ENCODE measurements at places on chromosomes 3 and 15. TPM values are rescaled to one million over a fixed set of nuclear protein-coding genes. Genes with fewer than 3 reads are reported as not detected.

DNA sequence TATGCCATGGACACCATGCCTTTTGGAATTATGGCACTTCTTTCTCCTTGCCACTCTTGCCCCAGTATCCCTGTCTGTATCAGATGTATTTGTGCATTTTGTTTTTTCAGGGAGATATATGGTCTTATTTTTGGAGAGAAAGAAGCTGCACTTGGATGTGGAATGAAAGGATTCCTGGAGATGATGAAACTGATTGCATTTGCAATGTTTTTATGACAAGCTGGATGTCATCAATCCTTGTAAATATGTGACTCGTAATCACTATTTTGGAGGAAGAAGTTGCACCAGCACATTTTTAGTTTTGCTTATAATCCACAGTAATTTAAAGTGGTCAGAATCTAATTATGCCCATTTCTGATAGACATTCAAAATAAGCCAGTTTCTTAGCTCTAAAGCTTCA lies 165.0 kb downstream of the NR1D2 start:
- no peaks in the 10 kb centered on the region for H3K36me3 ChIP-seq
- DNase-seq, result no peak
- peaks cover 22% of the 10 kb centered on the region for H3K27me3 ChIP-seq
- no peak overlapping the region for H3K27ac ChIP-seq

DNA sequence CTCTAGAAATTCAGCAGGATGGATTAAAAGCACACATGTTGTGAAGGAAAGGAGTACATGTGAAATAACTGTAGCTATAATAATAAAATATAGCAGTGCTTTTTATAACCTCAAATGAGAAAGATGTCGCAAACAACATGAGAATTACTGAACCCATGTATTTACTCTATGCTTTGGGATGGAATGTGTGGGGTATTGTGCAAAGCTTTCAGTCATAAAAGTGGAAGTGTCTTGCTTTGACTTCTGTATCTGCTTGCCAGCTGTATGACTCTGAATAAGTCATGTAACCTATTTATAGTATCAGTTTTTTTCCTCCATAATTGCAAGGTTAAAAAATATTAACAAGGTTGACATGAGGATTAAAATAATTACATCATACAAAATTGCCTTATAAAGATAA lies 519.3 kb upstream of the CADM2 start:
- DNase-seq, result no peak
- H3K27me3 ChIP-seq, result no peaks in the 10 kb centered on the region
- no peaks in the 10 kb centered on the region for H3K36me3 ChIP-seq
- no peak overlapping the region for H3K27ac ChIP-seq
- H3K4me3 ChIP-seq, result no peak overlapping the region
- no peaks in the 10 kb centered on the region for H3K4me1 ChIP-seq

- no peak overlapping the region for H3K4me3 ChIP-seq
- H3K27me3 ChIP-seq, result no peaks in the 10 kb centered on the region
- no peaks in the 10 kb centered on the region for H3K36me3 ChIP-seq
- H3K27ac ChIP-seq, result no peak overlapping the region
- no peaks in the 10 kb centered on the region for H3K4me1 ChIP-seq
Observed at GRCh38 chr3:42708611-42709151, 6.1 kb upstream of the HHATL start.

DNA sequence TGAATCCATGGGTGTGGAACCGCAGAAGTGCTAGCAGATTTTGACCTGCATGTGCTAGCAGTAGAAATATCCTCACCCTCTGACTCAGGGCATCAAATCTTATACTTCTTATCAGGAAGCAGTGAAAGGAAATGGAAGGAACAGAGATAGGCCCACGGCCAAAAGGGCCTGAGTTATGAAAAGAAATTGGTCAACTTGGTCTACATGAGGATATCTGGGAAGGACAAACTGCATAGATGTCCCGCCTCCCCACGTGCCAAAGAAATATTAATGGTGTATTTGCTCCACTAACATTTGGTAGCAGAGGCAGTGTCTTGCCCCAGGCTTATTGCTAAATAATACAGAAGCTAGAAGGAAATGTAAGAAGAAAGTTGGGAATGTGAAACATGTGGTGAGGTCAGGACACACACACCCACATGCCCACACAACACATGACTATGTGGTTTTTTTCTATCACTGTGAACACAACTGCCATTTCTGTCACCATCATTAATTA lies 93.6 kb upstream of the COL8A1 start:
- DNase-seq, result no peak
- H3K27ac ChIP-seq, result no peak overlapping the region
- no peaks in the 10 kb centered on the region for H3K27me3 ChIP-seq
- peaks cover 3% of the 10 kb centered on the region for H3K4me1 ChIP-seq

- H3K4me3 ChIP-seq, result no peak overlapping the region
- no peaks in the 10 kb centered on the region for H3K36me3 ChIP-seq
- peak overlapping the region; percentile 81 for H3K27ac ChIP-seq
- peak; percentile 62 for DNase-seq
- peaks cover 7% of the 10 kb centered on the region for H3K4me1 ChIP-seq
- peaks cover 27% of the 10 kb centered on the region for H3K27me3 ChIP-seq
Observed at GRCh38 chr3:134601539-134602439, 49.0 kb downstream of the KY start.

DNA sequence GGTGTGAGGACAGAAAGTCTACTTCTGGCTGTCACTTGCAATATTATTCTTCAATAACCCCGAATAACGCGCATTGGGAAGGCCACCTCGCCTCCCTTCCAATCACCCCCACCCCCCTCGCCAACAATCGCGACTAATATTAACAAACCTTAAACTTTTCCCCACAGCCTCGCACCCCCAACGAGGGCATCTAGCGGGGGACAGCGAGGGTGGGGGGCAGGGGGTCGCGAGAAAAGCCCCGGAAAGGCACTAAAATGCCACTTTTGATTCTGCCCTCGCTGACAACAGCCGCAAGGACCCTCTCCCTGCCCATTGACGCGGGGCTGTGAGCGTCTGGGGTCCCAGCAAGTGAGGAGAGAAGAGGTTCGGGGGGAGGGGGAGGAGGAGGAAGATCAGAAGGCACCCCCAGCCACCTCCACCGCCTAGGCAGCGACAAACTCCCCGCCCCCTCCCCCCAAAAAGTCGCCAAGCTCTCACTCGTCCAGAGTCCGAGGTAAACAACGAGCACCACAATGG lies 868 bp downstream of the SATB1 start:
- peak overlapping the region; percentile 85 for H3K4me3 ChIP-seq
- DNase-seq, result peak; percentile 22
- H3K4me1 ChIP-seq, result peaks cover 36% of the 10 kb centered on the region
- peaks cover 10% of the 10 kb centered on the region for H3K36me3 ChIP-seq

DNA sequence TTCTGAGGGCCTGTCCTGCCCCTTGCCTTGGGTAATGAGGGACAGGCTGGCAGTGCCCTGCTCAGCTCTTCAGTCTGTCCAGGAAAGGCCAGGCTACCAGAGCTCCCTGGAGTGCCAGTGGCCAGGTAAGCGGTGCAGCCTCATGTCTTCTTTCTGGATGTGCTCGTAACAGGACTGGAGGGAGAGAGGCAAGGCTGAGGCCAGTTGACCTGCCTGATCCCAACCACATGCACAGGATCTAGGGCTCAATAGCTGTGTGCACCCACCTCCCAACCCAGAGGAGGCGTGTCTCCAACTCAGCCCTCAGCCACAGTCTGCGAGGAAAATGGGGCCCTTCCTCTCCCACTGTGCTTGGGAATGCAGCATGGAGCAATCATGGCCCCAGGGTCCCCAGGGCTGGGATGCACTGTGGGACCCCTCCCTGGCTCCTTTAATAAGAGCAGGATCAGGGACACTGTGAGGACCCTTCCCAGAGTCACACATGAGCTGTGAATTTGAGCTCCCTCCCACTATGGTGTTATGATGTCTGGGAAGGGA lies 22.5 kb downstream of the ALS2CL start:
- no peak for DNase-seq
- no peak overlapping the region for H3K4me3 ChIP-seq
- peaks cover 61% of the 10 kb centered on the region for H3K27me3 ChIP-seq
- H3K36me3 ChIP-seq, result no peaks in the 10 kb centered on the region

GRCh38 chr3:43998836-43999727 lies 242.6 kb upstream of the TOPAZ1 start:
- H3K4me3 ChIP-seq, result peak overlapping the region; percentile 74
- peaks cover 5% of the 10 kb centered on the region for H3K36me3 ChIP-seq
- peak overlapping the region; percentile 51 for H3K27ac ChIP-seq
- peaks cover 31% of the 10 kb centered on the region for H3K4me1 ChIP-seq
- peaks cover 81% of the 10 kb centered on the region for H3K27me3 ChIP-seq

DNA sequence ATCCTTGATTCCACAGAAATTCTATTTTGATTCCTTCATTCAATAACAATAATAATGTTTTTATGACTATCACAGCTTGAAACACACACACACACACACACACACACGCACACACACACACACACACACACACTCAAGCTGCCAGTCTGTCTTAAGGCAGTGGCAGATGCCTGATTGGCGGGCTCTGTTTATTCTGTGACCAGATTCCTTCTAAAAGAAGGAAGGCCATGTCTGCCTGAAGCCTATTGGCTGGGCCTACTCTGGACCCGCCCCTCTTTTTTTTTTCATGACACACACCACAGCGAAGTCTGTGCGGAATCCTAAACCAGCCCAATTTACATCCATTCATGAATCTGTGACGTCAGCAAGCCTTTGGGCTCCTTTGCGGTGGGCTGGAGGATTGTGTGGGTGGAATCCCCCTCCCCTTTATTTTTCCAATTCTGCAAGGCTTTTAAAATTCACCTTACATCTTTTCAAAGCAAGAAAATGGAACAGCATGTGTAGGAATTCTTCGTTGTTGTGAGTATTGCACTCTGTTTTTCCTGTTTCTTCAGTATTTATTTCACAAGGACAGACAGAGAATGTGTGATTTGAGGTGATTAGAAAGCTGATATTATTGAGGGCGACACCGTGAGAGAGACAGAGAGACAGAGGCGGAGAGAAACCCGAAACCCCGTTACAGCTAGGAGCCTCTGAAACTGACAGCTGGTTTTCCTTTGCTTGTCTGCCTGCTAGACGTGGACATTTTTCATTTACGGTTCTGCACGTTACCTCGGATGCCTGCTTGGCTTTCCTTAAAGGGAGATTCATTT lies at the start of gene MAP3K13:
TSS of gene MAP3K13 (plus strand) at position 287 of the 812 bp plus-strand sequence. CDS start 65,446 bp downstream, outside the sequence.
- peaks cover 22% of the 10 kb centered on the region for H3K4me1 ChIP-seq
- H3K27me3 ChIP-seq, result peaks cover 39% of the 10 kb centered on the region
- H3K27ac ChIP-seq, result peak within 1 kb of the TSS; percentile 78
- H3K36me3 ChIP-seq, result no peaks in the 10 kb centered on the region
- H3K4me3 ChIP-seq, result peak within 1 kb of the TSS; percentile 84

GRCh38 chr3:124858275-124858674 lies 28.9 kb downstream of the ITGB5 start:
- H3K27ac ChIP-seq, result no peak overlapping the region
- no peak for DNase-seq
- H3K4me1 ChIP-seq, result peaks cover 15% of the 10 kb centered on the region
- no peak overlapping the region for H3K4me3 ChIP-seq
- no peaks in the 10 kb centered on the region for H3K27me3 ChIP-seq

GRCh38 chr3:16908896-16909295 lies 24.1 kb downstream of the PLCL2 start:
- no peak for DNase-seq
- no peak overlapping the region for H3K27ac ChIP-seq
- no peaks in the 10 kb centered on the region for H3K27me3 ChIP-seq
- H3K36me3 ChIP-seq, result no peaks in the 10 kb centered on the region
- H3K4me1 ChIP-seq, result peaks cover 11% of the 10 kb centered on the region
- no peak overlapping the region for H3K4me3 ChIP-seq

GRCh38 chr3:115190747-115191146 lies 43.7 kb upstream of the ZBTB20 start:
- no peaks in the 10 kb centered on the region for H3K4me1 ChIP-seq
- H3K27me3 ChIP-seq, result no peaks in the 10 kb centered on the region
- no peak overlapping the region for H3K27ac ChIP-seq
- no peaks in the 10 kb centered on the region for H3K36me3 ChIP-seq
- no peak overlapping the region for H3K4me3 ChIP-seq

GRCh38 chr15:71052356-71052755 lies 62.9 kb upstream of the THSD4 start:
- H3K27me3 ChIP-seq, result no peaks in the 10 kb centered on the region
- H3K27ac ChIP-seq, result no peak overlapping the region
- peaks cover 1% of the 10 kb centered on the region for H3K36me3 ChIP-seq
- no peaks in the 10 kb centered on the region for H3K4me1 ChIP-seq
- no peak for DNase-seq
- H3K4me3 ChIP-seq, result no peak overlapping the region

DNA sequence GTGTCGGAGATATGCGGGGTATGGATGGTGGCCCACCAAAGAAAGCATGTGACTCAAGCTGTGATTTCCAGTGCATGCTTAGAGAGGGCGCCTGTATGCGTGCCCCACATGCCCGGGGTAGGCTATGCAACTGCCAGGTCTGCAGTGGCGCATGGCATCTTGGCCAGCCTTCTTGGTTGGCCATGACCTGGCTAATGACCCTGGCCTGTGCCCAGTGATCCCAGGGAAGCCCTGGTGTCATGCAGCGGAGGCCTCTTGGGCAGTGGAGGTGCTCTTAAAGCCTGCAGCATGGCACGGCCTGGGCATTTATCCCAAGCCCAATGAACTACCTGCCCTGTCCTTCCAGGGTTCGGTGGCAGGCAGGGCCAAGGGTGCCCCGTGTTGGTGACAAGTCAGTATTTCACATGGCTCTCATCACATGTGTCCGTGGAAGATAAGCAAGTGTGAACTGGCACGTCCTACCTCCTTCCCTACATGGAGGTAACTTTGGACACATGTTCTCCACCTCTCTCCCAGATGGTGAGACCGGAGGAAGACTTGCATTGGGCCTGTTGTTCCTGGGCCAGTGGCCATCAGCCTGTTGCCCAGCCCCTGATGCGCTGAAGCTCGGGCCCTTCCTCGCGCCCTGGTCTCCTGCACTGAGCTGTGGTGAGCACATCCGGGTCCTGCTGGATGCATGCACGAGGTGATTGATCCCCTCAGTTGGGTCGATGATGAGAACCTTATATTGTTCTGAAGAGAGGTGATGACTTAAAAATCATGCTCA lies 192.0 kb downstream of the UBE3A start:
- no peaks in the 10 kb centered on the region for H3K4me1 ChIP-seq
- peaks cover 2% of the 10 kb centered on the region for H3K36me3 ChIP-seq
- DNase-seq, result peak; percentile 8
- H3K27ac ChIP-seq, result no peak overlapping the region

- no peaks in the 10 kb centered on the region for H3K27me3 ChIP-seq
- H3K27ac ChIP-seq, result no peak overlapping the region
Observed at GRCh38 chr15:64751464-64751863, 23.9 kb downstream of the RBPMS2 start.

GRCh38 chr3:124272605-124273151 lies 280.8 kb upstream of the ROPN1 start:
- H3K4me1 ChIP-seq, result peaks cover 3% of the 10 kb centered on the region
- H3K27me3 ChIP-seq, result no peaks in the 10 kb centered on the region
- DNase-seq, result no peak
- peaks cover 1% of the 10 kb centered on the region for H3K36me3 ChIP-seq
- H3K4me3 ChIP-seq, result no peak overlapping the region
- H3K27ac ChIP-seq, result peak overlapping the region; percentile 5

- no peak overlapping the region for H3K27ac ChIP-seq
- peaks cover 3% of the 10 kb centered on the region for H3K27me3 ChIP-seq
- no peak for DNase-seq
- H3K4me3 ChIP-seq, result no peak overlapping the region
Observed at GRCh38 chr3:55164876-55165275, 237.0 kb upstream of the LRTM1 start.

Gene SNURF
- 16.9 TPM for total RNA-seq

Gene EAF2
- total RNA-seq, result 7.6 TPM

Gene CELF6
- 1.4 TPM for total RNA-seq

Gene CLEC3B
- total RNA-seq, result not detected

Gene CLDN18
- 19.5 TPM for total RNA-seq

Gene SNTN
- total RNA-seq, result not detected

Gene SLC2A2
- total RNA-seq, result 1.5 TPM

Data from progenitor cell of endocrine pancreas (in vitro differentiated cells).